ENCODE measurements at places on chromosomes 5 and 9. TPM values are rescaled to one million over a fixed set of nuclear protein-coding genes. Genes with fewer than 3 reads are reported as not detected.

OR1Q1 gene
- not detected for total RNA-seq

GRCh38 chr5:176733406-176734262 lies 76.7 kb upstream of the UNC5A start:
- DNase-seq, result no peak

NUTM2G gene
- total RNA-seq, result not detected

CKS2 gene
- total RNA-seq, result 98.4 TPM

GRCh38 chr5:155726267-155726666 lies 600.7 kb upstream of the SGCD start:
- no peak for DNase-seq

DNA sequence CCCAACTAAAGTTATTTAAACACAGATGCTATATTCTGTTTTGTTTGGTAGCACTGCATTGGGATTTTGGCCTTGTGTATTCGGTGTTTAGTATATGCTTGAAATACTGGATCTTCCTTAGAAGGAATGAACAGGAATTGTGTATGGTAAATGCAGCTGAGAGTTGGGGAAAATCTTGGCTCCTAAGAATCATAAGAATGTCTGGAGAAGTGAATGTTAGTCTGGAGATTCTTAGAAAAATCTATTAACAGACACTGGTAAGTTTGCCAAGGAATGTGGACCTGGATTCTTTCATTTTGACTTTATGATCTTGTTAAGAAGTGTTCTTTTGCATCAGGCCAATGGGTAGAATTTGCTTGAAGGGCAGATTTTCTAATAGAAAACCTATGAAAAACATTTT lies 38.9 kb downstream of the SNX30 start:
- DNase-seq, result no peak

RBM18 gene
- 16.9 TPM for total RNA-seq

- no peak for DNase-seq
These were observed 153.6 kb downstream of the DRD1 start for GRCh38 chr5:175290379-175290778.

DNA sequence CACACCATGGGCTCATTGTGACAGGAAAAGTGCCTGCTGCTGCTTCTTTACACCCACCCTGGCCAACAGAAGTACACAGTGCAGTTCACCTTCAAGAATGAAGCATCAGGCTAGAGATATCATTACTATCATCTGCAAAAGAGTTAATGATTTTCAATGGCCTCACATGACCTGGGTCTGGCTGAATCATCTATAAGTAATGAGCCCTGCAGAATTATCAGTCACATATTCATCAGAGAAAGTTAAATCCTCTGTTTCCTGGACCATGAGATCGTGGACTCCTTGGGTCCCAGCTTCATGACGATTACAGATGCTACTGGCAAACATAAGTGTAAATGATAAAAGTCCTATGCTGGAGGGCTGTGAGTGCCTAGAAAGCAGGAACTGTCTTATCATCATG lies 8.3 kb downstream of the BAG1 start:
- DNase-seq, result no peak

GRCh38 chr5:68499987-68500386 lies 284.4 kb downstream of the PIK3R1 start:
- DNase-seq, result no peak

- DNase-seq, result no peak
These were observed 495.1 kb downstream of the KIF4B start for GRCh38 chr5:155508673-155509072.

SAXO1 gene
- total RNA-seq, result not detected

AJM1 gene
- total RNA-seq, result 1.6 TPM

C9 gene
- total RNA-seq, result 0.44 TPM

DNA sequence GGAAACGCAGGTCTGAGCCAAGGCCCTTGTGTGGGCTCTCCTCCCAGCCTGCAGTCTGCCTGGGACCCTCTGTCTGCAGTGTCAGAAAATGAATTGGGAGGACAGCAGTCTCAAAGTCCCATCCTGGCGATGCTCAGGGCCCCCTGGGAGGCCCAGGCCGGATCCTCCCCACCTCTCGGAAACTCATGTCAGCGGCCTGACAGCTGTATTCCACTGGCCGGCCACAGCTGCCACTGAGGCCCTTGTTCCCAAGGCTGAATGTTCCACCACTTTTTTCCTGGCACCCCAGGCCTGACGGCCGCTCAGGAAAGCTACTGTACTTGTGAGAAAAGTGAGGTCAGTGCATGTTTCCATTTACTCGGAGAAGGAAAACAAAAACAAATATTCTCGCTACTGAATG lies 180.0 kb downstream of the FGF18 start:
- no peak for DNase-seq

PFN3 gene
- total RNA-seq, result not detected

GRCh38 chr5:109868737-109869136 lies 179.0 kb downstream of the MAN2A1 start:
- no peak for DNase-seq

DNA sequence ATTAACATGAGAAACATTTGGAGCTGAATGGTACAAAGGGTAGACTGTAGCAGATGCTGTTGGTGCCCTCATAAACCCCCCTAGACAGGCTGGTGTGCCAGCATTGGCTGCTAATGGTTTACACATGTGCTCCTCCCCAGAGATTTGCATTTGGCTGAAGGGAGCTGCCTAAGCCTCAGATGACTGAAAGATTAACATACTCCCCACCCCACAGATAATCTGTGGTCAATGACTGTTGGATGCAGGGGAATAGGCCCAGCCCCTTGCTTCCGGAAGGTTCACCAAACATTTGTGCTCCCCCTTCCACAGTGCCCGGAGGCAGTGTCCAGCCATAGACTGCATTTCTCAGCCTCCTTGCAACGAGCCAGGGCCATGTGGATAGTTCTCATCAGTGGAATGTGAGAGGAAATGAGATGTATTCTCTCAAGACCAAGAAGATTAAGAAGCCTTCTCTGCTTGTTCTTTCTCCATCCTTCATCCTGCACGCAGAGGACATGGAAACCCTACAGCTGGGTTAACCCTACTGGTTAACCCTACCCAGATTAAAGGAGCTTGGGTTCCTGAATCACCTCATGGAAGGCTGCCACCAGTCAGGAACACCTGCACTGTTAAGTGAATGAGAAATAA lies 79.6 kb downstream of the PHAX start:
- DNase-seq, result no peak

GRCh38 chr9:88220652-88221051 lies 82.4 kb upstream of the SPATA31C2 start:
- no peak for DNase-seq

DNA sequence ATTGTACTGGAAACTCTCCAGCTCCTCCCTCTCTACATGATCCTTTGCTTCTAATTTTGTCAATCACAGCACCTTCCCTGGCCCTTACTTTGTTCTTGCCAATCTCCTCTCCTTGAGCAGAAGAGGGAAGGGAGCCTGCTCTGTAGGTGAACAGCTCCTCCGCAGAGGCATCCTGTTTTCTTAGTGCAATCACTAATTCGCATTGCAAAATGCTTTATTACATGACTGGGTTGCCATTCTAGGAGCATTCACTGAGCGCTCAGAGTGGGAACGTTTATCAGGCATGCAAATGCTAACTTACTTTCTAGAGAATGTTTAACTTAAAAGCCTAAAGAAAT lies 416 bp upstream of the SNX18 start:
- DNase-seq, result no peak

- no peak for DNase-seq
These were observed 609.2 kb downstream of the CSNK1G3 start for GRCh38 chr5:124121198-124121597.

PGM5 gene
- 1.4 TPM for total RNA-seq

GRCh38 chr5:6803981-6804550 lies 90.8 kb downstream of the TENT4A start:
- no peak for DNase-seq

EGFL7 gene
- total RNA-seq, result 712 TPM

GRCh38 chr9:98367371-98367900 lies 112.0 kb upstream of the TBC1D2 start:
- no peak for DNase-seq

ELAVL2 gene
- 1.3 TPM for total RNA-seq

DNA sequence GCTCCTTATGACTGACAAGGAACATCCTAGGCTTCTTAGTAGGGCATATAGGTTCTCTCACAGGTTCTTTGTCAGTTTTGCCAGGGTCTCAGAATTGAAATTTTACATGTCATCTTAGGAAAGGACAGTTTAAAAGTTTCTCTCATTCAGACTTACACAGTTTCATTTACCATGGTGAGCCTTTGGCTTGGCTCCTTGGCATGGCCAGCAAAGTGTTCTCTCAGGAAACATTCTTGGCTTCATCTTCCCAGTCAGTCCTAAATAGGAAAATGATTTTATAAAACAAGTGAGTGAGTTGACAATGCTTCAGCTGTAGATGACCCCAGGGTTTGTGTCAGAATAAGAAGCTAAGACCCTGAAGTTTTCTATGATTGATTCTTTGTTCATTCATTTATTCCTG lies 191.6 kb downstream of the PCSK5 start:
- no peak for DNase-seq

GRCh38 chr9:92614763-92615461 lies 55.0 kb downstream of the IPPK start:
- DNase-seq, result no peak

DNA sequence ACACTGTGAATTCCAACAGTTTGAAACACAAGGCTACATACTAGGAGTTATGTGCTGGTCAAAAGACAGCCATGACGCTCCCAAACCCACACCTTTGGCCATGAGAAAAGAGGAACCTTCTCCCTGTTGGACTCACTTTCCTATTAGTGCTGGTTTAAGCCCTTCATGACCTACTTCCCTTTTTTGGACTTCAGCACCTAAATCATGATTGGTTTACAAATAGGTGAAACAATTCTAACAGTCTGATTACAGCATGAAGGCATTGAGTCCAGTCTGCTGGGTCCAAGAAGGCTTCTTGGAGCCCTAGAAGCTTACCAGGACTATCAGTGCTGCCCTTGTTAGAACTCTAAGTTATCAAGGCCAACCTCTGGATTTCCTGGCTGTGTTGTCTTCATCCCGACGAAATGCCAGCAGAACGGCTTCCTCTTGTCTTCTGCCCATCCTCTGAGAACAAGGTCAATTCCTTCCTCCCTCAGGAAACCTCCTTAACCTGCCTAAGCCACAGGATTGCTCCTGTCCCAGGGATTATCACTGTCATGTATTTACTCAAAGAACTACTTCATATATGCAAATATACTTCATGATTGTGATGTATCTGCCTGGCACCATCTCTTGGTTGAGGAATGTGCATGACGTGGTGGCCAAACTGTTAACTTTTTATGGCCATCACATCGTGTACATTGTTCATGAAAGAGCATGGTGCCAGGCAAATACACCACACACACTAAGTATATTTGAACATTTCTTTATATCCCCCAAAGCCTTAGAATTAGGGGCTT lies 83.6 kb downstream of the ANKH start:
- no peak for DNase-seq

AFAP1L1 gene
- 274 TPM for total RNA-seq

DNA sequence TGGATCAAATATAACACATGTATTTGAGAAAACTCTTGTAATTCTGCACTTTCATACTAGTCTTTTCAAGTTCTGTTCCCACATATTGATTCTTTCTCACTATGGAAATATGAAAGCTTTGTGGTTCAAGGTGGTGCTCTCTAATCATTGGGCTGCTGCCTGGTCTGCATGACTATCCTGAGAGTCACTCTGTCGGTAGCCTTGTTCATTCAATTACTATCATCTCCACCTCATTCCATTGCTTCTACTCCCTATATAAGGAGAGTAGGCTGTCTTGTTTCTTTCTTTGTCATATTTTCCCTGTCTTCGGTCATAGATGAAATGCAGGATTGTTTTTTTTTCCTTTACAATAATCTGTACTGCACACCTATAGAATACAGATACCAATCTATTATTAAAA lies 341.4 kb upstream of the ACTBL2 start:
- no peak for DNase-seq

CKMT2 gene
- 0.34 TPM for total RNA-seq

DNA sequence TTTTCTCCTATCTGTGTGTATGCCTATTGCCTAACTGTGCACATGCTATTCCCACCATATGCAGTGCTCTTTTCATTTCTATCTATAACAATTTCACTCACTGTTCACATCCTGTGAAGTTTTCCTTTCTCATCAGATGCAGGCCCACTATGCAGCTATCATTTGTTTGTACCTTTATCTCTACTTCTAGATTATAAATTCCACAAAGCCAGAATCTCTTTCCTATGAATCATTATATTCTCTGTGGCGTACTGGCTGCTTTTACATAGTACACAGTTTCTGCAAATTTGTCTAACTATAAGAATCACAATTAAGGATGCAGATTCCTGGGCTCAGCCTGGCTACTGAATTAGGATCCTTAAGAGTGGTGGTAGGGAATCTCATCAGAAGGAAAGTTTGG lies 600.8 kb upstream of the ARRDC3 start:
- no peak for DNase-seq

GABRA6 gene
- not detected for total RNA-seq

BAAT gene
- not detected for total RNA-seq

GOLM1 gene
- total RNA-seq, result 100 TPM

MACIR gene
- total RNA-seq, result 12.0 TPM

DNA sequence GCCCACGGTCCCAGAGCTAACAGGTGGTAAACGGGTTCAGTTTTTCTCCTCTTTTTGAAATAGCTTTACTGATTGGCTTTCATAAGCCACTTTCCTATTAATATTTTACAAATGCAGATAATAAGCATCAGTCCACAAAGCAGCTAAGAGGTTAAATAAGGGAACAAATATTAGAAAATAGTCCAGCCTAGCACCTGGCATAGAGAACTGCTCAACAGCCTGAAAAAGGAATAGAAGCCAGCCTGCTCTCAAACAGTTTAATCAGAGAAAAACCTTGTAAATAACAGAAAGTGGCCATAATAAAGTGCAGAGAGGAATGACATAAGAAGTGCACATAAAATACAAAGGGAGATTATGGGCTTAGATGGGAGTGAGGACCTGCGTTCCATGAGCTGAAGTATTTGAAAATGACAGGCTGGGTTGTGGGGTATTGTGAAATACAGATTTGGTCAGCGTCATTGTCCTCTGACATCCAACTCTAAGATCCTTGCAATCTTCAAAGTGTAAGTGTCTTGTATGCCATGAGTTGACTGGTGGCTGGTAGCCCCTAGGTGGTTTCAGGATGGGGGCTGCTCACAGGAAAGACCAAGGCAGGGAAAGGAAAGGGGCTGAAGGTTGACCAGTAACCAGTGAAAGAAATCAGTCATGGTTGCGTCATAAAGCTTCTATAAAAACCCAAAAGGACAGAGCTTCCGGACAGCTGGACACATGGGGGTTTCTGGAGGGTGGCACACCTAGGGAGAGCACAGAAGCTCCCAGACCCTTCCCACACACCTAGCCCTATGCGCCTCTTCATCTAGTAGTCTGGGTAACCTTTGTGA lies 32.4 kb downstream of the MYO10 start:
- DNase-seq, result no peak

PCDHA12 gene
- not detected for total RNA-seq

IL3 gene
- not detected for total RNA-seq

PPP1R26 gene
- 16.4 TPM for total RNA-seq

ADRA1B gene
- total RNA-seq, result 0.39 TPM

DNA sequence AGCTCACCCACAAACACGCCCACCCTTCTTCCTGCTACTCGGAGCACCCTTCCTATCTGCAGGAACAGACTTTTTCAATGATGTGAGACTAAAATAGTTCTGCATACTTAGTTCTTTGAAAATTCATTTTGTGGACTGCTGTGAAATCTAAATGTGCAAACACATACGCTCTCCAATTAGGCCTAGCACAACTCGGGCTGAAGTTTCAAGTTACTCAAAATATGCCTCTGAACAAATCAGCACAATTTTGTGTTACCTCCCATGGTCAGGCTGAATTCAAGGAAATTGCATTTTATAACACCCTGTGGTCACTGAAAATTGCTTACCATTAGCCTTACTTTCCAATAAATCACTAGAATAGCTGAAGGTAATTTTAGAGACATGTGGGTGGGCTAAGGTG lies 323.8 kb upstream of the ADCY2 start:
- DNase-seq, result no peak

Measured in glomerular endothelial cell (primary cell).